ENCODE measurements at places on chromosomes 1 and 21. TPM values are rescaled to one million over a fixed set of nuclear protein-coding genes. Genes with fewer than 3 reads are reported as not detected.

Gene KIAA0040
- total RNA-seq = 5.0 TPM

Gene OR2T29
- not detected for total RNA-seq

Gene LRRC7
- not detected for total RNA-seq

Gene HOOK1
- total RNA-seq = 42.0 TPM

Gene NCF2
- not detected for total RNA-seq
